Activated B cell treated with CpG ODN at 0.5 μM for 24 hours (primary cell): ENCODE measurements at places on chromosomes 7 and 10. TPM values are rescaled to one million over a fixed set of nuclear protein-coding genes. Genes with fewer than 3 reads are reported as not detected.

DNA sequence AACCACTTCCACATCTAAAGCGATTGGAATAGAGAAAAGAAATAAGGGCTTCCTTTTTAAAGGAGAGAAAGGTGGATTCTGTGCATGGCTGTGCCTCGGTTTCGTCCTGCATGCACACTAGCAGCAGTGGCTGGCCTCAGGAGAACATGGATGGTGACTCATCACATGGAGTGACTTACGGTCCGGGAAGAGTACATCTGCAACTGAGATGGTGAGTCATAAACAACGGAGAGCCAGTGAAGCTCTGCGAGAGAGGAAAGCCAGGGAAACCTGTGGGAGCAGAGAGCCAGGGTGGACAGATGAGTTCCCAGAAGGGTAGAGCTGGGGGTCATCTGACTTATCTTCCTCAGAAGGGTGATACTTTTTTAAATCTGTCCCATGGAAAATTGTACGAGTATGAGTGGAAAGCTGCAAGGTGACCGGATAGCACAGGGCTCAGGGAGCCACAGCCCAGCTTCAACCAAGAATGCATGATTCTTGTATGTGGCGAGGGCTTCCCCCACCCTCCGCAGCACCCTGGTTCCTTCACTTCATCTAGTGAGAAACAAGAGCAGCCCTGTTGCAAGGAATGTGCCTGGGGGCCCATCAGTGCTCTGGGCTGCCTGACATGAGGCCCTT, 259.1 kb downstream of the KLF6 start:
- no peaks in the 10 kb centered on the region for H3K36me3 ChIP-seq
- H3K27ac ChIP-seq = no peak overlapping the region
- no peak overlapping the region for H3K4me3 ChIP-seq
- no peak for DNase-seq
- no peaks in the 10 kb centered on the region for H3K27me3 ChIP-seq

GRCh38 chr10:116364868-116365267, 40.6 kb downstream of the CCDC172 start:
- H3K27me3 ChIP-seq = no peaks in the 10 kb centered on the region
- no peaks in the 10 kb centered on the region for H3K4me1 ChIP-seq
- no peak for DNase-seq
- H3K4me3 ChIP-seq = no peak overlapping the region
- no peaks in the 10 kb centered on the region for H3K36me3 ChIP-seq

DNA sequence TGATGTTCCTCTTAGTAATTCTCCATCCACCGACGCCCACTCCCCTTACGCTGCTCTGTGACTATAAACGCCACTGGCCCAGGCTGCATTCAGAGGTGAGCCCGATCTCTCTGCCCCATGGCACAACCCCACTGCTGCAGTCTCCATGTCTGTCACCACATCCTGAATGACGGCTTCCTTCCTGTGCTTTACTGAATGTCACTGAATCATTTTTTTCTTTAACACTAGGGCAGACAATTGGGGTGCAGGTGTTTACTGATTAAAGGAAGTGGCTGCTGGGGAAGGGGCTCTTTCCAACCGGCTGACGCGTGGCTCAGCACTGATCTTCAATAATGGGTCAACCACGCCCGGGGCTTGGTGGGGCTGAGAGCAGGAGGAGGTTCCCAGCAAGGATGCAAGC, 208.3 kb downstream of the USP6NL start:
- DNase-seq = no peak
- peak overlapping the region; percentile 69 for H3K4me3 ChIP-seq
- peak overlapping the region; percentile 74 for H3K27ac ChIP-seq
- H3K27me3 ChIP-seq = no peaks in the 10 kb centered on the region
- no peaks in the 10 kb centered on the region for H3K36me3 ChIP-seq
- peaks cover 60% of the 10 kb centered on the region for H3K4me1 ChIP-seq

- H3K36me3 ChIP-seq = peaks cover 4% of the 10 kb centered on the region
- H3K4me3 ChIP-seq = peak overlapping the region; percentile 92
- H3K4me1 ChIP-seq = peaks cover 38% of the 10 kb centered on the region
- no peaks in the 10 kb centered on the region for H3K27me3 ChIP-seq
- peak; percentile 23 for DNase-seq
Observed at GRCh38 chr10:84329196-84329611, 815 bp downstream of the CCSER2 start.

- H3K4me1 ChIP-seq = no peaks in the 10 kb centered on the region
- no peak overlapping the region for H3K27ac ChIP-seq
- no peaks in the 10 kb centered on the region for H3K36me3 ChIP-seq
- no peak overlapping the region for H3K4me3 ChIP-seq
- peaks cover 3% of the 10 kb centered on the region for H3K27me3 ChIP-seq
Observed at GRCh38 chr10:1328161-1328823, 272.1 kb downstream of the WDR37 start.

LIPF gene
- total RNA-seq = not detected in 2 replicates

IGFBP1 gene
- not detected in 2 replicates for total RNA-seq

- no peak overlapping the region for H3K4me3 ChIP-seq
- no peaks in the 10 kb centered on the region for H3K27me3 ChIP-seq
- peaks cover 21% of the 10 kb centered on the region for H3K36me3 ChIP-seq
- DNase-seq = no peak
- H3K4me1 ChIP-seq = peaks cover 80% of the 10 kb centered on the region
- H3K27ac ChIP-seq = no peak overlapping the region
Observed at GRCh38 chr7:27900006-27900405, 160.0 kb downstream of the TAX1BP1 start.

DNA sequence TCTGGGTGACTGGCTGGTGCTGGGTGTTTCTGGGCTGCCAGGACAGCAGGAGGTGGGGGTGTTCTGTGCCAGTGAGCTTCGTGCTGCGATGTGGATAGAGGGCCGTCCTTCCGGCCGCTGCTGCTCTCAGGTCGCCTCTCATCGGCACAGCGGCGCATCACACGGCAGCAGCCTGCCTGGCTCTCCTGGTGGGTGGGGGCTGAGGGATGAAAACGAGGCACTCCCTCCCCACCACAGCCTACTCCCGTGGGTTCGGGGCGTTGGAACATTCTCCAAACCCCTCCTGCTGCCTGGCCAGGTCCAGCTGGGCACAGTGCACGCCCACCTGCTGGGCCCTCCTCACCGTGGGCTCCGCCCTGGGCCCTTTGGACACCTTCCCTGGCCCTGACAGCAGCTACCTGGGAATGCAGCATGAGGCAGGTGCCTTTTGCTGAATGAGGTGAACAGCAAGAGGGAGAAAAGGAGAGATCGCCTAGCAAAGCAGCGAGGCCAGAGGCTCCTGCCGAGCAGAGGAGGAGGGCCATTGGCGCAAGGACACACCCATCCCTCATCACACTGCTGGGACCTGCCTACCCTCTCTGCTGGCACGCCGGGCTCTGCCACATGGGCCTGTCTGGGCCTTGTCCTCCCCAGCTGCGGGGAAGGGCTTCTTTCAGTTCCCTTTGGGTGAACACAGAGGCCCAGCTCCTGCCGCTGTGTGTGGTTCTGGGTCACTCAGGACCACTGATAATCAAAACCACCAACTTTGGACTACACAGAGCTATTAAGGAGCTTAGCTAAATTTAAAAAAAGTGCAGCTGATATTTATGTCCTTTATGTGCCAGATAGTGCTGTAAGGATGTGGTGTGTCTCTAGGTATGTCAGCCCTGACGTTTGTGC, 33.4 kb downstream of the INPP5A start:
- H3K36me3 ChIP-seq = peaks cover 4% of the 10 kb centered on the region
- H3K4me1 ChIP-seq = peaks cover 5% of the 10 kb centered on the region
- no peak overlapping the region for H3K27ac ChIP-seq

ZP3 gene
- 0.91 and 2.9 TPM in 2 replicates for total RNA-seq

GRCh38 chr7:127896659-127897058, 134.6 kb downstream of the LRRC4 start:
- no peak overlapping the region for H3K4me3 ChIP-seq
- H3K4me1 ChIP-seq = peaks cover 24% of the 10 kb centered on the region
- peaks cover 16% of the 10 kb centered on the region for H3K36me3 ChIP-seq
- H3K27me3 ChIP-seq = no peaks in the 10 kb centered on the region

NEUROD6 gene
- not detected in 2 replicates for total RNA-seq

DNA sequence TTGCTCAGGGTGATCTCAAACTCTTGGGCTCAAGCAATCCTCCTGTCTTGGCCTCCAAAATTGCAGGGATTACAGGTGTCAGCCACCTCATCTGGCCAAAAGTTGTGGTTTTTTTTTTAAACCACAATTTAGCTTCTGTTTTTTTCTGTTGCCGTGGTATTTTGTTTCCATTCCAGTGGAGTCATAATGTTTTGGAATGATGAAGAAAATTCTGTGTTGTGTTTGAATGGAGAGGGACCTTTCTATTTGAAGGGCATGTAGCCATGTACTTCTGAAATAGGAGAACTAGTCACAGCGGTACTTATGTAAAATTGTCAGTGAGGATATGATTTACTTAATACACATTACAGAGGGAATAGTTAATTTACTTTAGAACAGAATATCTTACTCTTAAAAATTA, 201.3 kb downstream of the ARL4A start:
- H3K27ac ChIP-seq = no peak overlapping the region
- no peak for DNase-seq
- no peaks in the 10 kb centered on the region for H3K36me3 ChIP-seq

TDRD1 gene
- 0.33 and 0.59 TPM in 2 replicates for total RNA-seq

DNA sequence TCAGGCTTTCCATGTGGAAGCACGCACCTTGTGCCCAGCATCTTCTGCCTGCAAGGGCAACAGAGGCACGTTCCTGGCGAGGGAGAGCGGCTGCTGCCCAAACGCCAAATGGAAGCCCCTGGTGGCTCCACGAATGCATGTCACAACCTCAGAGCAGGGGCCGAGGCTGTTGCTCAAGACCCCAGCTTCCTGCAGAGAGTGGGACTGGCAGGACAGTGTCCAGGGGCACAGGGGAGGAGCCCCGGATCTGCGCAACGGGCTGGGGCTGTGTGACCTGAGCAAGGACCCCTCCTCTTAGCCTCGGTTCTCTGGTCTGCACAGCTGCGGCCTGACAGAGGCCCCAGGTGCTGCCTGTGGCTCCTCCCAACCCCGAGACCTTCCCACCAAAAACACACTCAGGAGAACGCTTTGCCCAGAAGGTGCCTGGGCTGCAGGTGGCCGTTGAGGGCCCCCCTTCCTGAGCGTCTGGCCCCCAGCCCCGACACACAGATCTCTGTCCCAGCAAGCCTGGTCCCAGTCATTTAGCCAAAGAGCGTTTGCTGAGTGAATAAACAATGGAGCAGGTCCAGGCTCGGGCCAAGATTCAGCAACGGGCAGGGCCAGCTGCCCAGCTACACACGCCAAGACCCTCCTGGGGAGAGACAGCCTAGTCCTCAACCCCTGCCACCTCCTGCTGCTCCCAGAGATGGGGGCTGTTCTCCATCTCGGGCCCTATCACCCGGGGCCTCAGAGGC, 1.2 kb downstream of the MICALL2 start:
- H3K4me1 ChIP-seq = peaks cover 11% of the 10 kb centered on the region
- DNase-seq = no peak
- H3K27me3 ChIP-seq = no peaks in the 10 kb centered on the region

HSPA14 gene
- 16.7 and 20.4 TPM in 2 replicates for total RNA-seq

DNA sequence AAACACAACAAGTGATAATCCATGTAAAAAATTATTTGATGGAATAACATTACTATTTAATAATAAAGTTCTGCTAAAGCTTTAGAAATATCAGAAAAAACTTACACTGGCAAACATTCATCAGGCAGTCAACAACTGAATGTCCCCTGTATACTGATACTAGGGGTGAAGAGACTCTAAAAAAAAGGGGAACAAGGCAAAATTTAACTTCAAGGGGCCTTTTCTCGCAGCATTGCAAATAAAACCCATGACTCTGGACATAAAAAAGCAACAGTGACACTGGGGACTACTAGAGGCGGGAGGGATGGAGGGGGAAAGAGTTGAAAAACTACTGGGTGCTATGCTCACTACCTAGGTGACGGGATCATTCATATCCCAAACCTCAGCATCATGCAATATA, 5.8 kb upstream of the IFRD1 start:
- no peak for DNase-seq
- no peaks in the 10 kb centered on the region for H3K27me3 ChIP-seq
- no peak overlapping the region for H3K4me3 ChIP-seq
- H3K4me1 ChIP-seq = peaks cover 4% of the 10 kb centered on the region
- no peak overlapping the region for H3K27ac ChIP-seq

DNA sequence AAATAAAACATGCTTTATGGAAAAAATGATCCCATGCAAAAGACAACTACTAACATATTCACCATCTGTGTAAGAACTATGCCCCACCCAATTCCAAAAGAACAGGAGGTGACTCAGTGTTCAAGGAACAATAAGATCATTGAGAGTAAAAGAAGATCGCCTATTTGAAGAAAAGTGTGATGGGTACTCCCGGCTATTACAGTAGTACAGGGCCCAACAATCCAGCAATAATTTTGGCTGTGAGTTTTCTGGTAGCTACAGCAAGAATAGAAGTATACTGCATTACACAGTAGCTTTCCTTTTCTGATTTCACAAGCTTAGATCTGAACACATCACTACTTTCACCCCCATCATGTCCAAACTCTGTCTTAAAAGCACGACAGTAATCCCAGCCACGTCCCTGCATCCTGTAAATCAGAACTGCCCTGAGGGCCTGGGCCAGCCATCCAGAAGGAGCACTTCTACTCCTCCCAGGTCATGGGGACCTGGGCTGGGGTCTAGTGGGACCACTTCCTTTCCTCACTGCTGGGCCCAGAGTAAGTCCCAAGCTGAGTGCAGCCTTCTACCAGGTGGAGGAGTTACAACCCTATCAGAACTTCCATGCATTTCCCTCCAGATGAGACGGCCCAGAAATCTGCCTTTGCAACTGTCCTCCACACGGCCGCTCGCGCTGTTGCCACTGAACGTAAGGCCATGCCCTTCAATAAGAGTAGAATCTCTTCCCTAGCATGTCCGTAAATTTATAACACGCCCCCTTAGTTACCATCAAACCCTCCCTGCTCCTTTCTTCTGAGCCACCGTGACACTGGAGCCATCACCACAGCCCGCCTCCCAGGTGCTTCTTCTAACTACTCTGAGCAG, 7.9 kb downstream of the ESYT2 start:
- H3K36me3 ChIP-seq = no peaks in the 10 kb centered on the region
- no peak overlapping the region for H3K4me3 ChIP-seq
- H3K27ac ChIP-seq = no peak overlapping the region
- H3K27me3 ChIP-seq = no peaks in the 10 kb centered on the region
- DNase-seq = no peak
- H3K4me1 ChIP-seq = peaks cover 46% of the 10 kb centered on the region

SYT15 gene
- 0.86 and 1.1 TPM in 2 replicates for total RNA-seq

CFAP70 gene
- 1.2 and 1.7 TPM in 2 replicates for total RNA-seq

DNA sequence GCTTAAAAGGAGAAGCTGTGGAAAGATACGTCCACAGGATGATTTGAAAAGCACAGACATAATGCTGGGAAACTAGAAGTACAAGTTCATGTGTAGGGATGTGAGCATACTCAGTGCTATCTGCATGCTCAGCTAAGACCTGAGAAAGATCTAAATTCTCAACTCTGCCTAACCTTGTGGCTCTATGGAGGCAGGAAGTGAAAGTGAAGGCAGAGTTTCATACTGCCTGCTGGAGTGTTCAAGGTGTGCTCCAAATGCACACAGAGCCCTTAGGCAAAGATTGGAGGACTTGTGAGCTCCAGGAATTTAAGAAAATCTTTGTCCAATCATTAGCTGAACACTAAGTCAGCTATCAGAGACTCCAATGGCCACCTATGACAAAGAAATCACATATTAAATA, 190.9 kb downstream of the RNLS start:
- H3K27me3 ChIP-seq = no peaks in the 10 kb centered on the region
- peak overlapping the region; percentile 13 for H3K4me3 ChIP-seq
- peak overlapping the region; percentile 20 for H3K27ac ChIP-seq
- peaks cover 14% of the 10 kb centered on the region for H3K4me1 ChIP-seq
- peaks cover 7% of the 10 kb centered on the region for H3K36me3 ChIP-seq
- no peak for DNase-seq
